ENCODE measurements at places on chromosomes 13 and 19.
A peak's percentile ranks its signal among the peaks of the same experiment; 100 is the strongest.

DNA sequence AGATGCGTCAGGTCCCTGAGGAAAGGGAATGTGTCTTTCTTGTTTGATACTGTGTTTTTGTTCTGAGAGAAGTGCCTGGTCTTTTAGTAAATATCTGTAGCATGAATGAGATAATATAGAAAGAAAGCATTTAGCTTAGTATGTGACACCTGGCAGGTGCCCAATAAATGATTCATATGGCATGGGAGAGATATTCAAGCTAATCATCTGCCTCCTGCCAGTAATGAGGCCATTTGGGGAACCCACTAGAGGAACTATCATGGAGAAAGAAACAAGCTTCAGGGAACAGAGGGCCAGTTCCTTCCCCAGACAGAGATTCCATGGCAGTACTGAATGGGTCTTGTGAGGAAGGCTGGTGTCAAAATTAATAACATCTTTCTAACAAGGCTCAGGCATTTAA is 603.9 kb downstream of the DCT start:
- DNase-seq: no peak

DNA sequence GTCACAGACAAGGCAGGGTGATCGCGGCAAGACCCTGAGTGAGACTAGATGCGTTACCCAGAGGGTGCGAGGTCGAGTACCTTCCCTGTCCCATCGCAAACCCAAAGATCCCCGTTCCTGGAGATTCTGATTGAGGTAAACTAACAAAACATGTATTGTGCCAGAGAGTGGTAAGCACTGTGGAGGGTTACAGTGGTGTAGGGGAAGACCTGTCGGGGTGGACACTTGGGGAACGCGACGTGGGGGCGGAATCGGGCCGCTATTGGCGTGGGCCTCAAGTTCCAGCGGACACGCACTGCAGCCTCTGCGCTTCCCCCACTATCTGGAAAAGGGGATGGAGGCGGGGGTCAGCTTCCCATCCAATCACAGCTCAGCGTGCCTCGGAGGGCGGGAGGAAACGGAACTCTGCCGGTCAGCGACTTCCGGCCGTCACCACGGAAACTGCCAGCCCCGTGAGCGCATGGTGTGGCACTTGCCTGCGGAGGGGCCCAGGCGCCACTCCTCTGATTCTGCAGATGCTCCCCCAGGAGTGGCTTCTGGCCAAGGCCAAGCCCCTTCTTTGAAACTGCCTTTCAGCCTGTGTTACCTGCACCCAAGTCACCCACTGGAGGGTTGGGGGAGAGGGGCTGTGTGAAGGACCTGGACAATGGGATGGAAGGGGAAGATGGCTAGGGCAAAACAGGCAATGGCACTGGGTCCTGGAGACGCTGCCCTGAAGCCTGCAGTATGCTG is 1.0 kb upstream of the UBE2M start:
- peak; percentile 94 for DNase-seq

- DNase-seq: peak; percentile 51
Observed at GRCh38 chr19:47697863-47698609, 15.2 kb upstream of the EHD2 start.

GRCh38 chr19:42090672-42091071 is 14.7 kb downstream of the ZNF574 start:
- no peak for DNase-seq

- DNase-seq: no peak
Observed at GRCh38 chr19:54426291-54426931, 11.1 kb downstream of the TTYH1 start.

GRCh38 chr19:52949422-52949821 is 13.3 kb downstream of the ZNF816 start:
- no peak for DNase-seq

Data from renal cortex interstitium (tissue), 15 donors.